ENCODE measurements at places on chromosomes 5 and 9.

DNA sequence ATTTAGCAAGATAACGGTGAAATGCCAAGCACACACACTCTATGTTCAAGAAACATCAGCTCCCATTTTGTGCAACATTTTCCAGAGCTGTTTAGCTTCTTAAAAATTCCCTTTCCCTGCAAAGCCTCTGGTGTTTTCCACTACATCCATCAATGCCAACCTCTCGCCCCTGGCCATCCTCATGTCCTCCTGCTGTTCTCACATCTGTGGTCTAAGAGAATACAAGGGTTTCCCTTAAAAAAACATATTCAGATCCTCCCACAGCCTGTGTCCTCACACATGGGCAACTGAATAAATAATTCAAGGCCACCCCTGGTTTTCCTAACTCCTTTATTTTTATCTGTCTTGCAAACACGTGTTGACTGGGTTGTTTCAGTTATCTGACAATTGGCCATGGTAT is 70.3 kb downstream of the PAPPA start:
- no peak overlapping the region for H3K27ac ChIP-seq
- DNase-seq, result no peak
- no peaks in the 10 kb centered on the region for H3K27me3 ChIP-seq

GRCh38 chr5:153523211-153523610 is 32.7 kb downstream of the GRIA1 start:
- H3K27ac ChIP-seq, result no peak overlapping the region
- H3K27me3 ChIP-seq, result no peaks in the 10 kb centered on the region
- no peaks in the 10 kb centered on the region for H3K36me3 ChIP-seq
- H3K4me3 ChIP-seq, result no peak overlapping the region

GRCh38 chr9:18824095-18824666 is 208.8 kb downstream of the SAXO1 start:
- H3K36me3 ChIP-seq, result no peaks in the 10 kb centered on the region
- H3K4me1 ChIP-seq, result no peaks in the 10 kb centered on the region
- H3K27ac ChIP-seq, result no peak overlapping the region
- no peaks in the 10 kb centered on the region for H3K27me3 ChIP-seq
- no peak for DNase-seq

DNA sequence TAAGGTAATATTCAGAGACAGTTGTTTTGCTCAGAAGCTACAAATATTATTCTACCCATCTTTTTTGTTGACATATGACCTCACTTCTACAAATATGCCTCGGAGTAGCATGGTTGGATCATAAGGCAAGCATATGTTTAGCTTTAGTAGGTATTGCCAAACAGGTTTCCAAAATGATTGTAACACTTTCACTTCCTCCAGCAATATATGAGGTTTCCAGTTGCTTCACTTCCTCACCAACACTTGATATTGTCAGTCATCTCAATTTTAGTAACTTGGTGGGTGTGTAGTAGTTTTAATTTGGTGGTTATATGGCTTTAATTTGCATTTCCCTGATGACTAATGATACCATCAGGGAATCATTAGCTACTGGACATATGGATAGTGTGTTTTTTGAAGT is 46.7 kb downstream of the TNFSF8 start:
- no peak overlapping the region for H3K4me3 ChIP-seq
- H3K4me1 ChIP-seq, result peaks cover 8% of the 10 kb centered on the region
- H3K27ac ChIP-seq, result no peak overlapping the region

DNA sequence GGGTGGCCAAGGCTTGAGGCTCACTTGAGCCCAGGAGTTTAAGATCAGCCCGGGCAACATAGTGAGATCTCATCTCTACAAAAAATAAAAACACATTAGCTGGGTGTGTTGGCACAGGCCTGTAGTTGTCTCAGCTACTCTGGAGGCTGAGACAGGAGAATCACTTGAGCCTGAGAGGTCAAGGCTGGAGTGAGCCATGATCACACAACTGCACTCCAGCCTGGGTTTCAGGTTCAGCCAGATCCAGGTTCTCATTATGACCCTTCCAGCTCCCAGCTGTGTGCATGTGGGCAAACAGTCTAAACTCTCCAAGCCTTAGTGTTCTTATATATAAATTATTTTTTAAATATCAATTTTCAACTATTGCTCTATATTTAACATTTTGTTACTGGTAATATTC is 67.9 kb downstream of the ALDH7A1 start:
- H3K27me3 ChIP-seq, result no peaks in the 10 kb centered on the region
- peak overlapping the region; percentile 15 for H3K27ac ChIP-seq

GRCh38 chr5:96408841-96409538 is 24.1 kb downstream of the PCSK1 start:
- no peak overlapping the region for H3K27ac ChIP-seq
- no peaks in the 10 kb centered on the region for H3K4me1 ChIP-seq
- no peak overlapping the region for H3K4me3 ChIP-seq
- H3K27me3 ChIP-seq, result no peaks in the 10 kb centered on the region
- H3K36me3 ChIP-seq, result no peaks in the 10 kb centered on the region

- no peaks in the 10 kb centered on the region for H3K27me3 ChIP-seq
- DNase-seq, result no peak
- no peaks in the 10 kb centered on the region for H3K36me3 ChIP-seq
- H3K27ac ChIP-seq, result no peak overlapping the region
- H3K4me3 ChIP-seq, result no peak overlapping the region
Observed at GRCh38 chr5:123800640-123801039, 288.7 kb downstream of the CSNK1G3 start.

GRCh38 chr5:172944741-172945140 is 14.5 kb upstream of the RPL26L1 start:
- H3K27ac ChIP-seq, result no peak overlapping the region
- DNase-seq, result no peak
- no peaks in the 10 kb centered on the region for H3K27me3 ChIP-seq
- no peak overlapping the region for H3K4me3 ChIP-seq
- peaks cover 4% of the 10 kb centered on the region for H3K36me3 ChIP-seq

- H3K27ac ChIP-seq, result peak overlapping the region; percentile 19
- no peaks in the 10 kb centered on the region for H3K27me3 ChIP-seq
- DNase-seq, result no peak
- H3K4me3 ChIP-seq, result no peak overlapping the region
- no peaks in the 10 kb centered on the region for H3K36me3 ChIP-seq
Observed at GRCh38 chr5:172758077-172758833, 12.7 kb downstream of the DUSP1 start.

DNA sequence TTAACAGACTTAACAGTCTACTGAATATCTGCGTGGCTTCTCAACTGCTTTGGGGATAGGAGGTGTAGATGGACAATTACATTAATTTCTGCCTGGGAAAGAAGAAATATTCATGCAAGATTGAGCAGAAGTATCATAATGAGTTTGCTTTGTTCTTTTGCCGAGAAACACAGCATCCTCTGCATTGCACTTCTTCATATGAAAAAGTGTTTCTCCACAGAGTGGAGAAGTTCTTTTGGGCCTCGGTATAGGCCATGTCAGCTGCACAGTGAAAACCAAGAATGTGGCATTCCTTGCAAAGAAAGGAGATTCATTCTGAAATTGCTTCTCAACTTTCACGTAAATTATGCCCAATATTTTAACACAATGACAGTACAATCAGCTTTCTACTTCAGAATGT is 17.6 kb upstream of the SNX2 start:
- no peaks in the 10 kb centered on the region for H3K27me3 ChIP-seq
- H3K36me3 ChIP-seq, result no peaks in the 10 kb centered on the region
- H3K4me3 ChIP-seq, result no peak overlapping the region
- H3K27ac ChIP-seq, result no peak overlapping the region
- DNase-seq, result no peak

GRCh38 chr5:1867114-1867814 is 15.5 kb downstream of the IRX4 start:
- DNase-seq, result no peak
- no peak overlapping the region for H3K4me3 ChIP-seq
- no peaks in the 10 kb centered on the region for H3K27me3 ChIP-seq
- H3K36me3 ChIP-seq, result no peaks in the 10 kb centered on the region

GRCh38 chr9:102950346-102950745 is 44.8 kb upstream of the CYLC2 start:
- H3K27ac ChIP-seq, result no peak overlapping the region
- H3K27me3 ChIP-seq, result no peaks in the 10 kb centered on the region
- no peaks in the 10 kb centered on the region for H3K4me1 ChIP-seq
- no peak overlapping the region for H3K4me3 ChIP-seq
- no peaks in the 10 kb centered on the region for H3K36me3 ChIP-seq

DNA sequence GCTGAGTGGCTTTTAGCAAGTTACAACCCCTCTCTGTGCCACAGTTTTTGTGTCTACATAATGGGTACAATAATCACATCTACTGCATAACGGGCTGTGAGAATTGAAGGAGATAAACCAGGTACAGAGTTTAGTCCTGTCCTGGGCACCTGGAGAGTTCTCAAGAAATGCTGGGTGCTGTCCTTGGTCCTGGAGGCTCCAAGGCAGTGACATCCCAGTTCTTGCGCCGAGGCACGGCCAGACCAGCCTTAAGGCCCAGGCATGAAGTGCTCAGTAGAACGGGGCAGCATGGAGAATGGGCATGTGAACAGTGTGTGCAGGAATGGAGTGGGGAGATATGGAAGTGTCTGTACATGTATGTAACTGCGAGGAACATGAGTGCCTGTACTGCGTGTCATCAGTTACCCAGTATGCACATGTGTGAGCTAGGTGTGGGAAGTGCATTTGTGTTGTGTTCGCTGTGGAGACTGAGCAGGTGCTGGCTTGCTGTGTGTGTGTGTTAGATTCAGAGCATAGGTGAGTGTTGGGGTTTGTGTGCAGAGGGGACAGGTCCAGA is 6.3 kb upstream of the UNC5A start:
- H3K27me3 ChIP-seq, result no peaks in the 10 kb centered on the region
- no peaks in the 10 kb centered on the region for H3K4me1 ChIP-seq
- H3K27ac ChIP-seq, result no peak overlapping the region

GRCh38 chr5:42274913-42275312 is 148.3 kb upstream of the GHR start:
- H3K27ac ChIP-seq, result no peak overlapping the region
- no peak overlapping the region for H3K4me3 ChIP-seq
- no peaks in the 10 kb centered on the region for H3K27me3 ChIP-seq
- no peaks in the 10 kb centered on the region for H3K4me1 ChIP-seq
- no peak for DNase-seq
- H3K36me3 ChIP-seq, result no peaks in the 10 kb centered on the region

DNA sequence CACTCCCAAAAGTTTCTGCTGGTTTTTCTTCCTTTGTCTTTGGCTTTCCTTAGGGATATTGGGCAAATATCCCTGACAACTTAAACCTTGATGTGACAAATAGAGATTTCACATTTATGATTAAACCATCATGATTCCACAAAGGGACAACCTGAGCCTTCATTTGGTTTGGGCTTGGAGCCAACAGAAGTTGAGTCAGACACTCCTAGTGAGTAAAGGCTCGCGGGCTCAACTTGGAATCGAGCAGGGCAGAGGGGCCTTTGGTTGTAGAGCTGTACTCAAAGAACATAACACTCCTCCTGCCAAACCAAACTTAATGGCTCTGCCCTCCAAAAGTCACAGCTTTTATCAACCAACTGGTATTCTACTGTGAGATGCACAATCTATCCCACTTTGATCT is 290.2 kb upstream of the MAP3K1 start:
- peak; percentile 59 for DNase-seq
- H3K27me3 ChIP-seq, result no peaks in the 10 kb centered on the region
- H3K4me3 ChIP-seq, result no peak overlapping the region
- H3K36me3 ChIP-seq, result no peaks in the 10 kb centered on the region
- H3K4me1 ChIP-seq, result peaks cover 17% of the 10 kb centered on the region
- H3K27ac ChIP-seq, result no peak overlapping the region

DNA sequence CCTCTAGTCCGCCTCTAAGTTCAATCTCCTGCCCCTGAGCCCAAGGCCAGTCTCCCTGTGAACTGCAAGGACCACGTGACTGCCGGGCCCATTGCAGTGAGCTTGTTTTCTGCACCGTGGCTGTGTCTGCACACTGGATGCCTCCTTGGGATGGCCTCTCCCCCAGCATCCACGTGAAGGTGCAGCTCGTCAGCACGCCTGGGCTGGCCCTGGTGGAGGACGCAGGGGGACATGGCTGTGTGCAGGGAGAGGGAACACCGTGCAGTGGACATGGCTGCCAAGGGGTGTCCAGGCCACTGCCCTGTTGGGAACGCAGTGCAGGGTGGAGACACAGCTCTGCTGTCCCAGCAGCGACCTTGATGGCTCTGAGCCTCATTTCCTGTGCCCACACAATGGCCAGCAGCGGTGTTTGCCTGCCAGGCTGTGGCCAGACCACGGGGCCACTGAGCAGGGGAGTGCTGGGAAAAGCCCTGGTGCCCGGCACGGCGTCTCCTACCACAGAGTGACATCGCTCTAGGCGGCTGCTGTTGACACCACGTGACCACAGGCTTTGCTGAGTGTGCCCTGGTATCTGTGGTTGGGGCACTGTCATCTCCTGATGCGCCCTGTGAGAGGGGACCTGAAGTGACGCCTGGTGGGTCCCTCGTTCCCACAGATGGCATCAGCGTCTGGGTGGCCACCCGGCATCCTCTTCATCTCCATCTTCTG is 26.9 kb upstream of the EXOC3 start:
- H3K27ac ChIP-seq, result no peak overlapping the region
- no peaks in the 10 kb centered on the region for H3K4me1 ChIP-seq
- no peak for DNase-seq
- H3K27me3 ChIP-seq, result no peaks in the 10 kb centered on the region
- H3K36me3 ChIP-seq, result no peaks in the 10 kb centered on the region

DNA sequence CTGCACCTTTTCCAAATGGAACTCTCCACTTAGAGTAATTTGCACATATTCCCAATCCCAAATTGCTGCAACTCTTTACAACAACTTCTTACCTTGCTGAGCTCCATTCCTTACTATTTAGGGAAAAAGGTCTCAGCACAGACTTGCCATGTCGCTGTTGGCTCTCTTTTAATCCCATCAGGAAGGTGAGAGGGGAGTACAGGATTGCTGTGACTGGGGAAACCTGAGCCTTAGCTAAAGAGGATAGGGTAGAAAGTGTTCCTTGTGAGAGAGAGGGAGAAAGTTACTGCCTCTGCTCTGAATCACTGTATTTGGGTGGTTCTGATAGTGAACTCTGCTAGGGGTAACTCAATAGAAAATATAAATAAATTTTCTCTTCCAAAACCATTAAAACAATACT is 43.7 kb upstream of the GABRA1 start:
- H3K4me3 ChIP-seq, result no peak overlapping the region
- H3K4me1 ChIP-seq, result no peaks in the 10 kb centered on the region
- no peak overlapping the region for H3K27ac ChIP-seq
- H3K36me3 ChIP-seq, result no peaks in the 10 kb centered on the region
- no peaks in the 10 kb centered on the region for H3K27me3 ChIP-seq

GRCh38 chr5:1228120-1228519 is 2.9 kb downstream of the SLC6A18 start:
- no peak overlapping the region for H3K27ac ChIP-seq
- no peaks in the 10 kb centered on the region for H3K36me3 ChIP-seq
- DNase-seq, result no peak
- no peak overlapping the region for H3K4me3 ChIP-seq

- DNase-seq, result no peak
- H3K27me3 ChIP-seq, result no peaks in the 10 kb centered on the region
- H3K4me3 ChIP-seq, result no peak overlapping the region
- H3K4me1 ChIP-seq, result no peaks in the 10 kb centered on the region
- no peaks in the 10 kb centered on the region for H3K36me3 ChIP-seq
Observed at GRCh38 chr9:126695186-126695585, 81.5 kb downstream of the LMX1B start.
